ENCODE measurements at places on chromosomes 3 and 15.

DNA sequence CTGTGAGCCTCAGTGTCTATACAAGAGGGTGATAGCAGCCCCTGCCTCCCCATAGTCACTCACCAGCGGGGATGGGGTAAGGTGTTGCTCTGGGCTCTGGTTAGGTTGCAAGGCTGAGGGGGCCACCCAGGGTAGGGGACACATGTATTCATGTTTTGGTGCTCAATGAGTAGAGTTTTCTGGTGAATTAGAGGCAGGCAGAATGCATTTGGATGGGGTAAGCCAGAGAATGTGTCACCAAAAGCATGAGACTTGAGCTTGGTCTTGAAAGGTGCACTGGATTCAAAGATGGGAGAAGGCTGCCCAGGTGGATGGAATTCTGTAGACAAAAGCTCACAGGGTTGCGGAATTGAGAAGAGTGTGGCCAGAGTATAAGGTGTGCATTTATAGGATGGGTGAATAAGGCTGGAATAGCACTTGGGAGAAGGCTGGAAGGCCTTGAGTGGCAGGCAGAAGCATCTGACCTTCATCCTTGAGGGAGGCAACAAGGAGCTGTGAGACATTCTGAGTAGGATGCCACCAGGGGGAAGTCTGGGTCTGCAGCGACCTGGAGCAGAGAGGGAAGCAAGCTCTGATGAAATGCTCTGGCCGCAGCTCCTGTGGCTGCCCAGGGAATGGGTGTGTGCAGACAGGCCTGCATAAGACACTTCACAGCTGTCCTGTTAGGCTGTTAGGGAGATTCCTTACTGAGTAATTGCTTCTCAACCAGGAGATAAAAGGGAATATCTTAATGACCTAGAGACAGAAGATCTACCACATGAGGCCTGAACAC is 149.6 kb downstream of the CHDH start:
- no peak for DNase-seq

DNA sequence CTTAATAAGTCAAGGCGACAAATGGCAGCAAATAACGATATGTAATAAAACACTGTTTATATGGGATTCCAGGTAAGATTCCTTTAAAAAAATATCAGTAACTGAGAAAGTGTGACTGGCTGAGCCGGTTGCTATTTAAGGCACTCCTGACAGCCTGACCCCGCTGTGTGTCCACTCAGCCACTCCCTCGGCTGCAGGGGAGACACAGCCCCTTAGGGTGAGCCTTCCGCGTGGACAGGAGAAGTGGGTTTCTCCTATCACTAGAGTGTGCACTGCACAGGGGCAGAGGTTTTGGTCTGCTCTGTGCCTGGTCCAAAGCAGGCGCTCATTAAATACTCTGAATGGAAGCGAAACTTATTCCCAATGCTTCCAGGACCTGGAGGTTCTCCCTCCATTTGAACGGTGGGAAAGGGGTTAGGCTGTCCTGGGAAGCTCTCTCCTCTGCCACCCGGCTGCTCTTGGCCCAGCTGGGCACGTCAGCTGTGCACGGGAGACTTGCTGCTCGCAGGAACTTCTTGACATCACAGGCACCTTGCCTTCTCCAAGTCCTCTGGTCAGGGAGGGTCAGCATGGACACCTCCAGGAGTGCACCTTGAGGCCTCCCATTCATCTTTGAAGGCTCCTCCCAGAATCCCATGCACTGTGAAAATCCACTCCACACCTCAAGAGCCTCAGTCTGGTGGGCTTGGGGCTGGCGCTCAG is 43.3 kb upstream of the SLCO2A1 start:
- DNase-seq = no peak

DNA sequence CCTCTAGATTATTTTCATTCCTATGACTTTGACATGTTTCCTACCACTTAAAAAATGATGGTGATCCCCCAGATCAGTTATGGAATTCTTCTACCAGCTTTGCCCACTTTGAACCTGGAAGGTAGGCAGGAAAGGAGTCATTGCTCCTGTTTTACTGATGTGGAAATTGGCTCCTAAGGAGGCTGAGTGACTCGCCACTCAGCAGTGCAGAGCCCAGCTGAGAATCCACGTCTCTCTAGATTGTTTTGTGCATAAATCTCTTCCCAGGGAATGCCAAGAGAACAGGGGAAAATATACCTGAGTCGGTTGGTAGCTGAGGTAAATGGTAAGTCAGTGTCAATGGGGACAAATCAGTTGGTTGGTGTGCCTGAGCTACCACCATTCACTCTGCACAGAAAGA is 4.7 kb downstream of the LTF start:
- DNase-seq = no peak

DNA sequence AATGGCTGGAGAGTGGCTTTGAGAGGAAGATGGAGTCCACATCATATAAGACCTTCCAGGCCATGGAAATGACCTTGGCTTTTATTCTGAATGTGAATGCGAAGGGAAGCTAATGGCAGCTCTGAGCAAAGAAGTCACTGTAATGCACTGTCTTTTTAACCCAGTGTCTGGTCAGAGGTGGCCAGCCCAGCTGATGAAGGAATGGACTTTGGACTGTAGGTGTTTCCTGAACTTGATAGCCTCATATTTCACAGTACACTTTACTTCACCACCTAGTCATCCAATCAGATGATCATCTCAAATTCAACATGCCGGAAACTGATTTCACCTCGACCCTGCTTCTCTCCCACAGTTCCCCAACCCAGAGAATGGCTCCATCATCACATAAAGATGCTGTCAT is 33.4 kb downstream of the DCLK3 start:
- DNase-seq = no peak

GRCh38 chr3:128965818-128966217 is 28.1 kb downstream of the CFAP92 start:
- no peak for DNase-seq

GRCh38 chr15:74977599-74977998 is 17.8 kb upstream of the SCAMP5 start:
- no peak for DNase-seq

GRCh38 chr3:38950581-38950980 is 101.2 kb downstream of the SCN11A start:
- DNase-seq = no peak

DNA sequence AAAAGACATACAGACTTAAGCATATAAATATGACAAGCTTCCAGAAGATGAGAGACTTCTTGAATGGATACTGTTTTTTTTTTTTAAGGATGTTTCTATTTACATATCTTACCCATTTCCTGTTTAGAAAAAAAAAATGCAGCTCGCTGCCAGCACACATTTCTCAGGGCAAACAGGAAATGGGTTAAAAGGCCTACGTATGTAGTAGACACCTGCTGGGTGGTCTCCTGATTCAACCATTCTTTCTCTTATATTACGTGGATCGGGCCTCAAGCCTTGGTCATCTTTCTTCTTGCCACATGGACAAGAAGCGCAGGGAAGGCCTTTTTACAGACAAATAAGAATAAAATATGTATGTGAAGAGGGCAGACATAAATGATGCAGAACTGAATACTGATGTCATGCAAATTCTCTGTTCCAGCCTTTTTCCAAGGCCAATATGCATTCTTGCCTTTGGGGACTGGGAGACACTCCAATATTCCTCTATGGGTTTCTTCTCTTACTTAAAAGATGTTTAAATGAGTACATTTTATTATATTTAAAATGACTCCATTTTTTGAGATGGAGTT is 35.0 kb upstream of the TJP1 start:
- DNase-seq = no peak

- DNase-seq = no peak
Measured at GRCh38 chr15:77786956-77787355, 154.2 kb upstream of the LINGO1 start.

GRCh38 chr15:44790215-44790614 is 53.9 kb downstream of the TRIM69 start:
- DNase-seq = no peak

DNA sequence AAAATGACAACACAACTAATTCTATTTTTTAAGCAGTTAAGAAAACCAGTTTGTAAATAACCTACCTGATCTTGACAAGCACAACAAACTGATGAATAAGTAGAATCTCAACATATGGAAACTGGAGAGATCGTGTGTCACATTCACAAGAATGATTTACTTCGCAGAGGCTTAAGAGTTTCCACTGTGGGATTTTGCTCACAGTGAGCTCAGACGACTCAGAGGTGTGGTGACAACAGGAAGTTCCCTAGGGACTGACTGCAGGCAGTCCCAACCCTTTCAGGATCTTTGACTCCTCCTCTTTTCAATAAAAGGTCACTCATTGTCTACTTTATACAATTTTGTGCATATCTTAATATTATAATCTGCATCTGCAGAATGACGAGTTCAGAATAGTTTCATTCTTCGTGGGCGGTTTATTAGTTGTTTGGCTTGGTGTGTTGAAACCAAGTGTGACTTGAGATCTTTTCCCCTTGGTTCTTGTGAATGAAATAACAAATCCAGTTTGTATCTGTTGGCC is at the start of gene LIPH:
LIPH (minus strand) TSS at position 231 of the 520 bp plus-strand sequence; CDS start at position 114, 117 bp downstream.
- no peak for DNase-seq

DNA sequence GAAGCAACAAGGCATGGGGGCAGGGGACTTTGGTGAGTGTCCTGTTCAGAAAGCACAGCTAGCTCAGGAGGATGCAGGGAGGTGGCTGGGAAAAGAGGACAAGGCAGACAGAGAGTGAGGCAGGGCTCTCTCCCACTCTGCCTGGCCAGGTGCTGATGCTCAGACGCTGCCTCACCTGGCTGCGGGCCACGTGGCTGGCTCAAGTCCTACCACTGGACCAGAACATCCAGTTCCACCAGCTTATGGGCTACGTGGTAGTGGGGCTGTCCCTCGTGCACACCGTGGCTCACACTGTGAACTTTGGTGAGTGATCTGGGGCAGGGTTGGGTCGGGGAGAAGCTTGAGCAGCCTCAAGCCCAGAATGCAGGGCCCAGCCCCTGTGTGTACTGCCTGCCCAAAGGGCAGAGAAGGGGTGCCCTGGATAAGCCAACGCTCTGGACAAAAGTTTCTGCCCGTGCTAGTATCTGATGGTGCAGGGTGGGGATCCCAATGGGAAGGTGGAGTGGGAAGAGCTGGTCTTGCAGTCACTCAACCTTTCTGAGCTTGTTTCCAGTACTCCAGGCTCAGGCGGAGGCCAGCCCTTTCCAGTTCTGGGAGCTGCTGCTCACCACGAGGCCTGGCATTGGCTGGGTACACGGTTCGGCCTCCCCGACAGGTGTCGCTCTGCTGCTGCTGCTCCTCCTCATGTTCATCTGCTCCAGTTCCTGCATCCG is 20.9 kb downstream of the NOX5 start:
- no peak for DNase-seq

- no peak for DNase-seq
Measured at GRCh38 chr15:92104072-92104471, 250.6 kb downstream of the SLCO3A1 start.

DNA sequence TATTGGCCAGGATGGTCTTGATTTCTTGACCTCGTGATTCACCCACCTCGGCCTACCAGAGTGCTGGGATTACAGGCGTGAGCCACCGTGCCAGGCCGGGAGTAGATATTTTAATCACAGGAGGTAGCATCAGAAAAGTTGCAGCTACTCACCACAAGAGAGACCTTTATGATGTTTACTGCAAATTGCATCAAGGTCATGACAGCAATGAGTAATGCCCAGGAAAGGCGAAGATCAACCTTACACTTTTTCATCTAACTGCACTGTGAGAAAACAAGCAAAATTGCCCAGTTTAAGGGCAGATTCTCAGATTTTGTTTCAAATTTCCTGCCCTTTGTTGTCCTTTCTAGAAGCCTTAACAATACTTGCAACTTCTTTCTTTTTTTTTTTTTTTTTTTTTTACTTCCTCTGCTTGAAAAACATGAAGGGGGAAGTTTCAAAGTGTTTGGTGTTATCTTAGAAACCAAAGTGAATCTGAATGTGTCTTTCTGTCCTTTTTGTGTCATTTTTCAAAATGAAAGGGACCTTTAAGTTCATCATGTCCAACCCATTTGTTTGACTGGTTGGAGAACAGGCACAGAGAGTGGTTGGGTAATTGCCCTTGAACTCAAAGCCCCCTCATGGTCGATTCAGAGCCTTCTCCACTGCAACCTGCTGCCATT is 25.0 kb downstream of the TGFBR2 start:
- peak; percentile 72 for DNase-seq

DNA sequence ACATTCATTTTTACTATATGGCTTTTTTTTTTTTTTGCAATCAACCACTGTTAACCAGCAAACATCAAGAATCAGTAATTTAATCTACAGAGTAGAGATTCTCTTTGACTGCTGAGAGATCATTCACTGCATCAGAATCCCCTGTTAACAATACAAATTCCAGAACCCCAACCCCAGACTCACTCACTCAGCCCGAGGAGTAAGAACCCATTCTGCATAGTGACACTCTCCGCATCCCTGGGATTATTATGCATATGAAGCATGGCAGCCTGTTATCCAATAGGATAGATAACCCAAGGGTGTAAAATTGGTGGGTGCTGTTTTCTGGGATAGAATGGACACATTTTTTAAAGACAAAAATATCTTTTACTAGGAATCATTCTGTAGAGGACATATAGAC is 76.3 kb upstream of the CCDC39 start:
- DNase-seq = no peak

GRCh38 chr3:158102242-158103080 is 3.8 kb downstream of the SHOX2 start:
- no peak for DNase-seq

DNA sequence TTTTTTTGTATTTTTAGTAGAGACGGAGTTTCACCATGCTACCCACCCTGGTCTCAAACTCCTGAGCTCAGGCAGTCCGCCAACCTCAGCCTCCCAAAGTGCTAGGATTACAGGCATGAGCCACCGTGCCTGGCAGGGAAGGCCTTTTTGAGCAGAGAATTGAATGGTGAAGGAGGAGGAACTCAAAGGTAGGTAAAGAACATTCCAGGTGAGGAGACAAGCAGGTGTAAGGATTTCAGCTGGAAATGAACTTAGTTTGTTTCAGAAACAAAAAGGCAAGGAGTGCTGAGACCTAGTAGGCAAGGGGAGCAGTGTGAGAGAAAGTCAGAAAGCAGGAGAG is 2.5 kb downstream of the TICRR start:
- no peak for DNase-seq

DNA sequence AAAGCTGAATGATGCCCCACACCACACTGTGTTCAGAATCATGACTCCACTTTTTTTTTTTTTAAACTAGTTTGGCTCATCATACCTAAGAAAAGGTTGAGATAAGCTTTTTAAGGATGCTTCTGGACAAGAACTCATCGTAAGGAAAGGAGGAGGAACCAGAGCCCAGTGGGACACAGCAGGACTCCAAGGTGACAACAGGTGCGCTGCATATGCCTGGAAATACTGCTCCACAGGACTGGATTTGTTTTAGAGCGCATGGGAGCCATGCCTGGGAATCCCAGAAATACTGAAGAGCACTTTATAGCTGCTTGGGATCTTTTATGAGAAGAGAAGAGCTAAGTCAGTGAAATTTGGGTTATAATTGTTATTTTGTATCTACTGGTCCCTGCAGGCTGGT is 93.4 kb downstream of the NEDD4 start:
- no peak for DNase-seq

GRCh38 chr15:48132874-48133273 is 12.1 kb downstream of the SLC24A5 start:
- no peak for DNase-seq
